Activated CD4-positive, alpha-beta memory T cell treated with anti-CD3 and anti-CD28 coated beads, Interleukin-2, amount 10 ng/mL, durations not matched to agents 7 days and 5 days (primary cell): ENCODE measurements at places on chromosomes 3 and 15. TPM values are rescaled to one million over a fixed set of nuclear protein-coding genes. Genes with fewer than 3 reads are reported as not detected.

GRCh38 chr15:41836073-41836472 lies 2.6 kb upstream of the PLA2G4B start:
- no peak for DNase-seq
- no peak overlapping the region for H3K4me3 ChIP-seq
- H3K27me3 ChIP-seq = no peaks in the 10 kb centered on the region

- DNase-seq = peak; percentile 26
- peak within 1 kb of the TSS; percentile 57 for H3K4me3 ChIP-seq
- H3K27ac ChIP-seq = no peak within 1 kb of the TSS
- H3K4me1 ChIP-seq = peaks cover 9% of the 10 kb centered on the region
- H3K27me3 ChIP-seq = peaks cover 50% of the 10 kb centered on the region
Observed at GRCh38 chr3:71753701-71754609, at the start of gene GPR27. GPR27 (plus strand) TSS chr3:71753855; CDS start chr3:71754050, 195 bp downstream.

Gene MASP1
- not detected for total RNA-seq

GRCh38 chr15:48385031-48385830 lies 54.0 kb downstream of the DUT start:
- no peak overlapping the region for H3K4me3 ChIP-seq
- no peak overlapping the region for H3K27ac ChIP-seq
- no peaks in the 10 kb centered on the region for H3K36me3 ChIP-seq
- H3K27me3 ChIP-seq = peaks cover 11% of the 10 kb centered on the region
- H3K4me1 ChIP-seq = no peaks in the 10 kb centered on the region
- no peak for DNase-seq

Gene GHSR
- total RNA-seq = not detected

Gene CCR2
- total RNA-seq = 167 TPM

Gene GPR156
- total RNA-seq = not detected
